Fibroblast of villous mesenchyme (primary cell): ENCODE measurements at places on chromosomes 7 and 10. TPM values are rescaled to one million over a fixed set of nuclear protein-coding genes. Genes with fewer than 3 reads are reported as not detected.

SLC13A4 gene
- 0.32 TPM in 1 of 2 replicates, not detected in the other for total RNA-seq

HMX3 gene
- not detected in 2 replicates for total RNA-seq

- peak; percentile 36 for DNase-seq
These were observed at the start of gene SEMA4G for GRCh38 chr10:100969187-100970075. Gene SEMA4G (plus strand): TSS chr10:100969504. CDS start chr10:100972913, 3,409 bp downstream.

GRCh38 chr7:37920849-37921805 is 687 bp downstream of the EPDR1 start:
- DNase-seq = no peak

- no peak for DNase-seq
These were observed 26.3 kb downstream of the ENTPD7 start for GRCh38 chr10:99685597-99685967.

DNA sequence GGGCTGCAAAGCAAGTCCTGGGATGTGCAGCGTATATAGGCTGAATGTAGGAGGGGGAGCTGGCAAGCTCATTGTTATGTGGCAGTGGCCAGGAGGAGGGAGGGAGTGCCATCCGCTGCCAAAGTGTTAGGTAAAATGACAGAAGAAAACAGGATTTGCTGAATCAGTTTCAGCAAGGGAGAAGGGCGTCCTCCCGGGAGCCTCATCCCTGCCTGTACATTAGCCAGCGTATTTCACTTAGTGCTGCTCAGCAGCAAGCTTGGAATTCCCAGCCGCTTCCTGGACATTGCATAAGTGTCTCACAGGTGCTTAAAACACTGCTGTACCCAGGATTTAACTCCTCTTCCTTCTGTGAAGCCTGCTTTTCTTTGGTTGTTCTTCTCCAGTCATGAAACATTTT is 2.5 kb downstream of the NIPSNAP2 start:
- DNase-seq = no peak

- no peak for DNase-seq
These were observed 479.7 kb downstream of the DNAJB9 start for GRCh38 chr7:109049366-109049765.

DNA sequence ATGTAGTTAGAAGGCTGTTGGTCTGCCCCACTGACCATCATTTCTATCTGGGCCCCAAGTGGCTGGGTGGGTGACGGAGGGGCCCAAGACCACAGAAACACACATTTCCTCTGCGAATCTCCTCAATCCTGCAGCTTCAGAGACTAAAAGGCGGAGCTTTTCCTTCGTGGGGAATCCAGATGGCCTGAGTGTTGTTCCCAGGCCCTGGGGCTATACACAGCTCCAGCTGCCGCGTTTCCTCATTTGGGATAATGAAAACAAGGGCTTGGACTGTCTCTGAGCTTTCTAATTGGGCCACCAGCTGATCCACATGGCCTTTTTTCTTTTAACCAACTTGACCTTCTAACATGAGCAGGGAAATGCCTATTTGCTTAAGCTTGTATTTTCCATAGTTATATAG is 339.9 kb downstream of the CXCL12 start:
- peak; percentile 33 for DNase-seq

- DNase-seq = no peak
These were observed 421.4 kb downstream of the GALNT17 start for GRCh38 chr7:71553306-71553705.

GRCh38 chr7:157816086-157816485 is 479.3 kb downstream of the DNAJB6 start:
- DNase-seq = no peak

- DNase-seq = no peak
These were observed 178.8 kb upstream of the ANKRD30A start for GRCh38 chr10:36946598-36946997.
